ENCODE measurements at places on chromosomes 2 and 18.
A peak's percentile ranks its signal among the peaks of the same experiment; 100 is the strongest.

DNA sequence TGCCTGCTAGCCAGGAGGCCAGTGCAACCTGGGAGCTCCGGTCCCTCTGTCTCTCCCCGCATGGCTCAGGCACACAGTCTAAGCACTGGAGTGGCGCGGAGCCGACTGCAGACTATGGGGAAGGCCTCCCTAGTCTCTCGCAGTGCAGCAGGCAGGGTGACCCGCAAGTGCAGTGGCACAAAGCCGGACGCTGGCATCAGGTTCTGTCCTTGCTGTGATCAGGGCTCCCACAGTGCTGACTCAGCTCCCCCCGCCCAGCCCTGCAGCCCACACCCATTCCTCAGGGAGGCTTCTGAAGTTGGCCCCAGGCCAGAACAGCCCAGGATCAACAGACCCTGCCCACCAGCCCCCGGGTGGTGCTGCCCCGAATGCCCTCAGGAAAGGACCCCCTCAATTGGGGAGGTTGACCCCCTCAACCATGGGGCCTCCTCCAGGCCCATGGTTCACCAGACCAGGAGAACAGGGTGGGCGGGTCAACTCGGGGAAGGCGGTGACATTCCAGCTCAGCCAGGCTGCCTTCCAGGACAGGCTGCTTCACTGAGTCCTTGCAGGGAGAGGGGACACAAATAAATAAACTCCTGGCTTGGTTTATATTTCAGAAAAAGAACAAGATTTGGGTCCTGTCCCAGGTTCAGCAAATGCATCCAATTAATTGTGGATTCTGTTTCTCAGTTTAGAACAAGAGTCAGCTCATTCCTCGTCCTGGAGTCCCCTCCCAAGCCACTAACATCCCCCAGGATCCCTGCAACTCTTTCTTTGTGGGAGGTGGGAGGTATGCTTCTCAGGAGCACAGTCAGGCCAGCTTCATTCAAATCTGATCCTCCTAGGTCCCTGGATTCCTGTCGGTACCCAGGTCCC is 12.2 kb downstream of the BIN1 start:
- DNase-seq = peak; percentile 50
- peaks cover 82% of the 10 kb centered on the region for H3K4me1 ChIP-seq
- peak overlapping the region; percentile 34 for H3K4me3 ChIP-seq

DNA sequence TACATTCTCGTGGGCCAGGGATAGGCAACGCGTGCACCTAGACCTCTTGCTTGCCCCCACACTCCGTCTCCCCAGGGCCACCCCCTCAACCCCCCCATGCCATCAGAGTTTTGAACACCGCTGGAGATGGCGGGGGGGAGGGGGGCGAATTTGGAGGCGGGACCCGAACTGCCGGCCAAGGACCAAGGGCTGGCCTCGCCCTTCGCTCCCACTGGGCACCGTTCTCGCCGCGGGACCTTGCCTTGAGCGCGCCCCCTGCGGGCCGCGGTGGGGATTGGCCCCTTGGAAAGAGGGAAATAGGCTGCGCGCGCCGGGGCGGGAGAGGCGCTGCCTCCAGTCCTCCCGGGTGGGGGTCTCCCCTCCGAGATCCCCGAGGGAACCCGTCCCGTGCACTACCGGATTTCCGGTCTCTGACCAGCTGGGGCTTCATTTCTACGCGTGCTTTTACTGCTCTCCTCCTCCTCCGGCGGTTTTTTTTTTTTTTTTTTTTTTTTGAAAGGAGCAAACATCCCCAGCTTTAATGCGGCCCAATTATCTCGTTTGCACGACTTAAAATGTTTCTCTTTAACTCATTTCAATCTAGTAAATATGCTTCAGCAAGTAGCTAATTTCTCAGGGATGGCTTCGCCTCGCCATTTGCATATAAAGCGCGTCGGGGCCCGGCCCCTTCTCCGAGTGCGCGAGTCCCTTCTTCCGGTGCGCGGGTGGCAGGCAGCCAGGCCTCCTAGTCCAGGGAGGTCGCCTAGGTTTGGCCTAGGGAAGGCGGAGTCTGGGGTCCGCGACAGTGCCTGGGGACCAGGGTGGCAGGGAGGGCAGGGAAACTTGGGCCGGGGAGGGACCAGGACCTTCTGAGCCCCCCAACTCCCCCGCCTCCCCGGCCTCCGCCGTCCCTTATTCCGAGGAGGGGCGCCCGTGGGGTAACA is 10.0 kb upstream of the GBX2 start:
- peaks cover 49% of the 10 kb centered on the region for H3K4me1 ChIP-seq
- H3K36me3 ChIP-seq = no peaks in the 10 kb centered on the region
- no peak overlapping the region for H3K27ac ChIP-seq

- no peak overlapping the region for H3K27ac ChIP-seq
- no peak for DNase-seq
- peaks cover 18% of the 10 kb centered on the region for H3K27me3 ChIP-seq
- no peak overlapping the region for H3K4me3 ChIP-seq
- no peaks in the 10 kb centered on the region for H3K36me3 ChIP-seq
Measured at GRCh38 chr2:100976061-100976460, 26.0 kb upstream of the RPL31 start.

DNA sequence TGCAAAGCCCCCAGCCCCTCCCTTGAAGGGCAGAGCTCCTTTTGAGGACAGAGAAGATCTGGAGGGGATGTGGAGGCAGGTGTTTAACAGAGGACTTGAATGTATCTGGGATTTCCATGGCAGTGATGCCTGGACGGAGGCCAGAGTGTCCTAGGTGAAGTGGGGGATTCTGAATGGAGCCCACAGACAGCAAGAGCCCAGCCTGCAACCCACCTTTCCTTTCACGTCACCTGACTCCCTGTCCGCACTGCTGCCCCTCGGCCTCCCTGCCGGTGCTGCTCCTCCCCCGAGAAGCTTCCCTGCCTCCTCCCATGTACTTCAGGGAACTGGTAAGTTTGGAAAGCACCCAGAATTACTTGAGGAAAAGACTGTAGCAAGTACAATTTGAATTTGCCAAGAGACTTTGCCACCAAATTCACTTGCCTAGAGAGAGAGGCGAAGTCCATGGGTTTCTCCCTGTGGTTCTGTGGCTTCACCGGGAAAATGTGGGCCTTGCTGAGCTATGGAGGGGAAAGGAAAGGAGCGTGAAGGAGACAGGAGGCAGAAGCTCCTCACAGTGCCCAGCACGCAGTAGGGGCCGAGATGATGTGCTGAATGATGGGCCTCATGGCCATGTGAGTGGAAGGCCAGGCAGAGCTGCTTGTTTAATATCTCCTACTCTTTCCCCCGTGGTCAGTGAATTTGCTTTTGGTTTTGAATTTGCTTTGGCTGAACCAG is 13.9 kb upstream of the ASPRV1 start:
- no peak for DNase-seq
- H3K36me3 ChIP-seq = no peaks in the 10 kb centered on the region
- H3K27ac ChIP-seq = peak overlapping the region; percentile 49
- H3K4me1 ChIP-seq = peaks cover 24% of the 10 kb centered on the region
- peak overlapping the region; percentile 13 for H3K4me3 ChIP-seq

Measured in nephron progenitor cell (in vitro differentiated cells).